ENCODE measurements at places on chromosomes 5 and 9.

DNA sequence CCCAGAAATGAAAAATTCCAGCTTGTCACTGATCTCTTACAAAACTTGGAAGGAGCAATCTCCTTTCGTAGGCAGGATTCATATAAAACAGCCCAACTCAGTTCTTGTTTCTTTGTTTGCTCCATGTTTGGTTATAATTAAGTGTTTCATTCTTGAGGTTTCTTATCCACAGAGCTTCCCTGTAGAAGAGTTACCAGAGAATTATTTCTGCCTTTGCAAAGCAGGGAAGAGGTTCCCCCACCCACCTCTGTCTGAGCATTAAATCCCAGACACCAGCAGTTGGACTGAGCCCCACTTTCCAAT lies 34.1 kb upstream of the RAI14 start:
- DNase-seq: peak; percentile 78

DNA sequence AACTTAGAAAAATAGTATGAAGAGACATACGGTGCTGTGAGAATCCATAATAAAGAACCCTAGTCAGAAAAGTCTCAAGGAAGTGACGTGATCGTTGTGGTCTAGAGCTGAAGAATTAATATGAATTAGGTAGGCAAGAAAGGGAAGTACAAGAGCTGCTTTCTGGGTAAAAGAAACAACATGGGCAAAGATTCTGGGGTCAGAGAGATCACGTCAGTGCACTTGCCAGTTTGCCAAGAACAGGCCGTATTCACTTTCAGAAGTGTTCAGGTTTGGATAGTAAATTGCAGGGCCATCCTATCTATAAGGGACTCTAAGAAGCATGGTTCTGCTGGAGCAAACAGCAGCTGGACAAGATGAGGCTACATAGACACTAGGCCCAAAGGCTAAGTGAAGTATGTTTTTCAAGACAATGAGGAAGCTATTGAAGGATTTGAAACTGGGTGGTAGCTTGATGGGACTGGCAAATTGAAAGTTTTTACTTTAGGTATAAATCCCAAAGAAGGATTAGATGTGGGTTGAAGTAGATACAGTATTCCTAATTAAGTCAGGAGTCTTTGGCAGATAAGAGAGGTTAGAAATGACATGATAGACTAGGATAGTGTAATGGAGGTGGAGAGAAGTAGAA lies 4.8 kb upstream of the CHD1 start:
- DNase-seq: no peak

DNA sequence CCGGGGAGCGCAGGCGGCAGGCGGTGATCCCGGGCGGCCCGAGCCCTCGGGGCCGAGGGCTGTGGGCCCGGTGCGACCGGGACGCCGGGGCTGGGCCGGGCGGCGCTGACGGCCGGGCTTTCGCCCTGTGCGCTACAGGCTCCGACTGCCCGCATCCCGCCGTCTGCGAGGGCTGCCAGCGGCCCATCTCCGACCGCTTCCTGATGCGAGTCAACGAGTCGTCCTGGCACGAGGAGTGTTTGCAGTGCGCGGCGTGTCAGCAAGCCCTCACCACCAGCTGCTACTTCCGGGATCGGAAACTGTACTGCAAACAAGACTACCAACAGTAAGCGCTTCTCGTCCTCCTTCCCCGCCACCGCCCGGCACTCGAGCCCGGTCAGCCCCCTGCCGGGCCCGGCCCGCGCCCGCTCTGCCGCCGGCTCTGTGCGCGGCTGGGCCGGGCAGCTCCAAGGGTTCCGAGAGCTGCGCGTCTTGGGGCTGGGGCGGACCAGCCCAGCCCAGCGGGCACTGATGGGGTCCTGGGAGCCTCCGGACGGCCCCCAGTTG lies 1.6 kb downstream of the LMX1B start:
- DNase-seq: peak; percentile 36

DNA sequence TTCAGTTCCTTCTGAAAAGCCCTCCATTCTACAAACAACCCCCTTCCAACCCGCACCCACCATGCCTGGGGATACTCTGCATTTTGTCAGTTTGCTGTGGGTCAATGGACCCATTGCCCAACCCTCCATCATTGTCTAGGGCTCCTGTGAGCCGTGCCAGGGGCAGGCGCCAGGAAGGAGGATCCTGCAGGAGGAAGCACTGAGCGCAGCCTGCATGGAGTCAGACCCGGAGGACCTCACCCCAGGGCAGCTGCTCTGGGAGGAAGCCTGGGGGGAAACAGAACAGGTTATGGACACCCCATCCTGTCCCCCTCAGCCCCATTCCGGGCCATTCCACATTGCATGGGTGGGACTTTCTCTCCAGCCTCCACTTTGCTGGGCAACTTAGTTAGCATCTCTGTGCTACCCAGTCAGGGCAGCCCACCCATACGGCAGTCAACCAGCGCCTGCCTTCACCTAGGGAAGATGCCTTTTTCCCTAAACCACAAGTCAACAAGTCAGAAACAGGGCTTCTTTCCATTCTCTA lies 48.6 kb upstream of the VDAC1 start:
- no peak for DNase-seq

- DNase-seq: peak; percentile 23
Measured at GRCh38 chr5:36689225-36689624, 82.8 kb downstream of the SLC1A3 start.

GRCh38 chr9:136553581-136553980 lies 7.7 kb upstream of the NOTCH1 start:
- DNase-seq: no peak

GRCh38 chr9:133991964-133992779 lies at the start of gene VAV2:
Gene VAV2, minus strand, starts transcription at chr9:133992324. Its CDS starts 46 bp downstream, at chr9:133992278.
- DNase-seq: no peak

- no peak for DNase-seq
Measured at GRCh38 chr9:126536131-126536530, 77.6 kb upstream of the LMX1B start.

GRCh38 chr9:127662617-127663016 lies 44.2 kb upstream of the CFAP157 start:
- no peak for DNase-seq

- no peak for DNase-seq
Measured at GRCh38 chr5:95043234-95043633, 241.7 kb downstream of the MCTP1 start.

Data from skin of body (tissue), 3 donors.